Pulmonary artery endothelial cell (primary cell): ENCODE measurements at places on chromosomes 7 and 10. TPM values are rescaled to one million over a fixed set of nuclear protein-coding genes. Genes with fewer than 3 reads are reported as not detected.

The CPA4 gene
- 0.39 and 0.59 TPM in 2 replicates for total RNA-seq

The CTAGE8 gene
- 0.04 and 0.20 TPM in 2 replicates for total RNA-seq

The SLC4A2 gene
- 64.6 and 79.7 TPM in 2 replicates for total RNA-seq

GRCh38 chr7:44046321-44047061 lies 2.0 kb downstream of the DBNL start:
- DNase-seq = no peak

DNA sequence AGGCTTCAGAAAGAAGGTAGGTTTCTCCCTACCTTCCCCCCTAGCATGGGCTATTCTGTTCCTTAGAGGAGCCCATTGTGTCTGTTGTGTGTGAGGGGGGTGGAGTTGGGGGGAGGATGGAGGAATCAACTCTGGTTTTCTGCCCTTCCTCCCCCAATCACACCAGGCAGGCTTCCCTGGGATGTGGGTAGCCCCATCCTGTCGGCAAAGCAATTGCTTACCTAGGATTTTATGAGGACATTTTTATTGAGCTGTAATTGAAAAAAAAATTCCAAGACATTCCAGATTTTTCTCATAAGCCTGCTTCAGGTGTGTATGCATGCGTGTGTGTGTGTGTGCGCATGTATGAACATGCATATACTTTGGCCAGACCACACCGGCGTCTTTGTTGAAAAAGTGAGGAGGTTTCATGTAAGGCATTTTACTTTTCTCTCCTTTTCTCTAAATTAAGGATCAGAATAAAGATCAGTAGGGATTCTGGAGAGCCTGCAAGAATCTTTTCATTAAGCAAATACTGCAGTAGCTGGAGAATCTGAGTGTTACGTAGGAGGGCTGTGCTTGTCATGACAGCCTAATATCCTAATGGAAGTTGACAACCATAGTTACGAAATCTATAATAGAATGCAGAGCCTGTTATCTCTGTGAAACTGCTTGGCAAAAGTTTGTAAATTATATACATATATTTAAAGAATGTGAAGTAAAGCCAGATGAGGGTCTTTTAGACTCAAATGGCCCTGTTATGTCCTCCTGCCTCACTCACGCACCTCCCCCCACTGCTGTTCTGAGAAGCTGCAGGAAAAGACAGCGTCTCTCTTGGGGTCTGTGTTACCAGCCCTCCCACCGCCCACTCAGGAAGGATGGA lies 27.3 kb upstream of the SAMD8 start:
- no peak for DNase-seq
